ENCODE measurements at places on chromosomes 2 and 18. TPM values are rescaled to one million over a fixed set of nuclear protein-coding genes. Genes with fewer than 3 reads are reported as not detected.
A peak's percentile ranks its signal among the peaks of the same experiment; 100 is the strongest.

REG3A gene
- not detected for total RNA-seq

RGPD3 gene
- 0.38 TPM for total RNA-seq

MEIS1 gene
- total RNA-seq, result not detected

CRYGD gene
- not detected for total RNA-seq

EDAR gene
- total RNA-seq, result 9.4 TPM

C2orf81 gene
- 2.9 TPM for total RNA-seq

RBM44 gene
- 2.8 TPM for total RNA-seq

RHOB gene
- total RNA-seq, result 25.9 TPM

G6PC2 gene
- total RNA-seq, result not detected

GRCh38 chr2:24400207-24400907 lies 40.0 kb upstream of the ITSN2 start:
- no peaks in the 10 kb centered on the region for H3K36me3 ChIP-seq
- H3K4me1 ChIP-seq, result no peaks in the 10 kb centered on the region
- DNase-seq, result no peak
- no peak overlapping the region for H3K27ac ChIP-seq

GRCh38 chr2:105252271-105252670 lies 10.7 kb downstream of the GPR45 start:
- H3K4me3 ChIP-seq, result no peak overlapping the region
- no peak overlapping the region for H3K27ac ChIP-seq
- no peaks in the 10 kb centered on the region for H3K27me3 ChIP-seq
- H3K4me1 ChIP-seq, result no peaks in the 10 kb centered on the region

DNA sequence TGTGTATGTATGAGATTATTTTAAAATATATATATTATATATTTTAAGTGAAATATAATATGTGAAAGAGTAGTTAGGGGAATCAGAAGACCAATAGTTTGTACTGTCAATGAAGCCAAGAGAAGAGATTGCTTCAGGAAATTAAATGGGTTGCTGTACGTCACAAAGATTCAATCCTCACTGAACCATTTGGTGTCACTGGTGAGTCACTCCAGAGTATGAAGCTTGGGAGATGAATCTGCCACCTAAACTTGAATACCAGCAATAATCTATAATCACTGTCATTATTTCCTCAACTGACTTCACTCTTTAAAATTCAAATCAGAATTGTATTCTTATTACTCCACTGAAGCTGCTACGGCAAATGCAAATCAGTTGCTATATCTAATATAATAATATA lies 41.9 kb upstream of the SCN9A start:
- no peaks in the 10 kb centered on the region for H3K4me1 ChIP-seq
- DNase-seq, result no peak
- H3K4me3 ChIP-seq, result no peak overlapping the region
- H3K27me3 ChIP-seq, result no peaks in the 10 kb centered on the region

DNA sequence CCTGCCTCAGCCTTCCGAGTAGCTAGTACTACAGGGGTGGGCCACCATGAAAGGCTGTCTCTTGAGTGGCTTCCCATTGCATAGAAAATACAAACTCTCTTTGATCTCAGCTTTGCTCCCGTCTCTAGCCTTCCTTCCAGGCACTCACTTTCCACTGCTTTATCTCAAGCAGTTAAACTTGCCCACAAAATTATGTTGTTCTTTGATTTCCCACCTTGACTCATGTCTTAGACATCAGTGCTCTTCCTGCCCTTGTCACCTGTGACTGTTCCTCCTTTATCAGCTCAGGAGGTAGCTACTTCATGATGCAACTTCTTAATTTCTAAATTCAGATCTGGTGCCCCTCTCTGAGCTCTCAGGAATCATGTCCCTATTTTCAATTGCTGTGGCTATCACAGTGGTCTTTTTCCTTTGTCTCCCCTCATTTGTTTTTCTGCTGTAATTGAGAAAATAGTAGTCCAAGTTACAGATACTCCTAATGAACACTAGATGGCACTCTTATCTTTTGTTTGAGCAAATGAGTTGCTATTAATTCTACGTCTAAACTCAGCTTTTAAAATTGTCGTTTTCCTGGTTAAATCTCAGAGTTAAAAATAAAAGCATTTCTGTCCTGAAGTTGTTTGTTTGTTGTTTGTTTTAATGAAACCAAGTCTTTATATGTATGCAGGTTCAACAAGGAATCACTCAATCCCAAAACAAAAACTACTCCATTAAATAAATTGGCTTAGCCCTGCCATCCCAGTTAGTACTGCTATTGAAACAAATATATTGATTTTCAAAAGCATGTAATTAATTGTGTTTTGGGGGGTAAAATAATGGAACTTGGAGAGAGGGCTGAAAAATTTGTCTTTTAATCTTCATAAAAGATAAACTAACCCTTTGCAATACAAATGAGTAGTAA lies 46.9 kb upstream of the GREB1L start:
- no peak overlapping the region for H3K27ac ChIP-seq
- peaks cover 6% of the 10 kb centered on the region for H3K27me3 ChIP-seq
- peak; percentile 36 for DNase-seq
- no peaks in the 10 kb centered on the region for H3K36me3 ChIP-seq
- no peak overlapping the region for H3K4me3 ChIP-seq

DNA sequence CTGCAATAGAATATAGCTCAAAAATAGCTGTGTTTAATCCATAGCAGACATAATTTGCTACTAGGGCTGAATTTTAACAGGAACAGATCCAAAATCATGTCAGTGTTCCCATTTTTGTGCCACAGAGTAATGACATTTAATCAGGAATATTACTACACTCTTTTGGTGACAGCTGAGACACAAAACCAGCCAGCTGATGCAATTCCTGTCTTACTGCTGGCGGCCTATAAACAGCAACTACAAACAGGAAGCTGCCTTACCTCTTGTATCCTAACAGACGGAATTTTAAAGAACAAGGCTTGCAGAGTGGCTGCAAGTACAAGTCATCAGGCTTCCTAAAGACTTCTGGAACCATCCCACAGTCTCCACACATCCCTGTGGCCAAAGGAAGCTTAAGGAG lies 218.1 kb downstream of the ZNF521 start:
- H3K4me1 ChIP-seq, result no peaks in the 10 kb centered on the region
- no peaks in the 10 kb centered on the region for H3K36me3 ChIP-seq
- no peaks in the 10 kb centered on the region for H3K27me3 ChIP-seq
- no peak overlapping the region for H3K27ac ChIP-seq
- DNase-seq, result no peak

DNA sequence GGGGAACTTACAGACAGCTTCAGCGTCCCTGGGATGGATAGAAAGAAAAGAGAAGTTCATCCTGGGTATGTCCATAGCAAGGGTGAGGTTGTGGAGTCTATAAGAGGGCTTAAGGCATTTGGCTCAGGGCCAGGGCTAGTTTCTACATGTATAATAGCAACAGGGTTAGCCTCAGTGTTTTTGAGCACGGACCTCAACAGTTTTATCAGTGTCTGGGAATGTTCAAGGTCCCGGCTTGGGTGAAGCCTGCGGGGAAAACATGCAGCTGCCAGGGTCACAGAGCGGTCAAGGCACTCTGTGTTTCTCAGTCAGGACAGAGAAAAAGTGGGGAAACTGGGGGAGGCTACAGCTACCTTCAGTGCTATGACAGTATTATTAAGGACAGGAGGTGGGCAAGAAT lies 427.7 kb upstream of the HS6ST1 start:
- H3K4me1 ChIP-seq, result no peaks in the 10 kb centered on the region
- no peak for DNase-seq
- H3K36me3 ChIP-seq, result no peaks in the 10 kb centered on the region
- H3K4me3 ChIP-seq, result no peak overlapping the region
- no peaks in the 10 kb centered on the region for H3K27me3 ChIP-seq
- H3K27ac ChIP-seq, result no peak overlapping the region

DNA sequence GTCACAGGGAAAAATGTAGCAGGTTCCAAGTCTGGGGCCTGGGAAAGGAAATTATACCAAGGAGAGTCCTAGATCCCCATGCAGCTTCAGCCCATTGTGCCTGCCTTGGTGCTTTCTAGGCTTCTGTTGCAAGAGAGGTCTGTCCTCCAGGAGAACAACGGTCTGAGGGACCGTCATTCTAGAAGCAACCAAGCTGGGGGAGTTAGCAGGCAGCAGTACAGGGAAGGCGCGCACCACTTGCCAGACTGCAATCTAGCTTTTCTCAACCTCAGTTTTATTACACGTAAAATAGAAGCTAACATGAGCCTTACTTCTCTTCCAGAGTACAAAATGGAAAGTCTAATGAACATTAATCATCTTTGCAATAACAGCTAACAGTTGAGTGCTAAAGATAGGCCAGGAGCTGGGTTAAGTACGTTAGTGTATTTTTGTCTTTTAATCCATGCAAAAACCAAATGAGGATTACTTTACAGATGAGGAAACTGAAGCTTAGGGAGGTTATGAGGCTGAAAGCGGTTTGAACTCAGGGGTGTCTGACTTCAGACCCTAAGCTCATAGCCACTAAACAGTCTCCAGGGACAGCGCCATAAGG lies 1.9 kb downstream of the TCF23 start:
- DNase-seq, result no peak
- peaks cover 4% of the 10 kb centered on the region for H3K27me3 ChIP-seq
- no peaks in the 10 kb centered on the region for H3K4me1 ChIP-seq
- no peak overlapping the region for H3K27ac ChIP-seq
- H3K4me3 ChIP-seq, result no peak overlapping the region
- H3K36me3 ChIP-seq, result no peaks in the 10 kb centered on the region

GRCh38 chr2:64086347-64087082 lies 57.7 kb downstream of the PELI1 start:
- H3K27me3 ChIP-seq, result no peaks in the 10 kb centered on the region
- H3K4me1 ChIP-seq, result no peaks in the 10 kb centered on the region
- no peak for DNase-seq
- no peak overlapping the region for H3K4me3 ChIP-seq

DNA sequence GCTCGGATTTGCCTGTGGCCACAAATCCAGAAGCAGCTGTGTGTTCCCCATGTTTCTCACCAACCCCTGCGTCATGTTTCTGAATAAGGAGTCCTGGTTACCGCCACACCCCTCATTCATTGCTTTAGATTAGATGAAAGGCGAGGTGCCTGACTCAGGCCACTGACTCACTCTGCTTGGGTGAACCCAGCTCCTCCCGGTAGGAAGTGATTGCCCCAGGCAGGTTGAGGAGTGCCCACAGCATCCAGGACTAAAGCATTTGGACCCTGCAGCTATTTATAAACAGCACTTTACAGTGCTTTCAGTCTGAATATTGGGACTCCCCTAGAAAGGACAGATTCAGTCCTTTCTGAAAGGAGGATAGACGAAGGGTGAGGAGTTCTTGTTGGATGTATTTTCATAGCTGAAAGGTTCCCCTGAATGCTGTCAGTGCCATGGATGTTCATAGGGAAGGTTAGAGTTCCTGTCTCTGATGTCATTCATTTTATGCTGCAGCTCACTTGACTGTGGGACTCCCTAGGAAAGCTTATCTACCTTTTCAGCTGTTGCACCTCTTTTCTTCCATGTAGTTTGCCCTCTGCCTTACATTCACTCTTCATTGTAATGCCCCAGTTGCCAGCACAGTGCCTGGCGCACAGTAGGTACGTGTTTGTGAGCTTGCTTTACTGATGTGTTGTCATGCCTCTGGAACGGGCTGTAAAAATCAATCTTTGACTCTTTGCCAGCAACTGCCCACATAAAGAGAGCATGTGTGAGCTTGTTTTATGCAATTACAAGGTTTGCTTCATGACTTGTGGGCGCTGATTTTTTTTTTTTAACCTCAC lies 14.9 kb downstream of the ITGA6 start:
- peak; percentile 38 for DNase-seq
- peak overlapping the region; percentile 31 for H3K4me3 ChIP-seq
- H3K36me3 ChIP-seq, result no peaks in the 10 kb centered on the region
- H3K27me3 ChIP-seq, result no peaks in the 10 kb centered on the region

DNA sequence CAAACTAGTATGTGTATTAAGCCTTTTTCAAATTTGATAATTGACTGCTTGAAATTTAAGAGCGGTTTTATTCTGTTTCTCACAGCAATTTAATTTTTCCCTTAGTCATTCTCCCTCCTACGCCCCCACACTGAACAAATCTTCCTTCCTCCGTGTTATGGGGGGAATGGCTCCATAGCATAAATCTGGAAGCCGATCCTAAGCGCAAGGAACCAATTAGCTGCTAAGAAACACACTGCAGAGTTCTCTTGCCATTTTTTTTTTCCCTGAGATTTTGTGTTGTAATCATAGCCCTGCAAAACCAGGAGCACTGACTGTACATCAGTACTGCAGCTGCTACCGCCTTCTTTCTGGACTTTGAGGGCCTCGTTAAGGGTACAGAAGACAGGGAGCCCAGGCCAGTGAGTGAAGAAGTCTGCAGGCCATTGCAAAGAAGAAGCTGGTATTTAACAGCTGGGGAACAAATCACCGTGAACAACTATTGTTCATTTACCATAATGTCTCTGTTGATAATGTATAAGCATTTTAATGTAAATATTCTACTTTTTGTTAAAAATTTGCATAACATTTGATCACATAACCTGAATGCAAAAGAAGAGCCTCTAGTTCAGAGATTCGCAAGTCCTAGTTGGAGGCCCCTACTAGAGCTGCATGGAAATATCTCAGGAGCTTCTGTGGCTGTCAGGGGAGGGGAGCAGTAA lies 264.0 kb downstream of the LRATD1 start:
- no peaks in the 10 kb centered on the region for H3K4me1 ChIP-seq
- H3K27me3 ChIP-seq, result no peaks in the 10 kb centered on the region
- H3K27ac ChIP-seq, result no peak overlapping the region
- no peak for DNase-seq

GRCh38 chr2:206472094-206472493 lies 28.8 kb downstream of the ADAM23 start:
- H3K27me3 ChIP-seq, result no peaks in the 10 kb centered on the region
- no peak for DNase-seq
- H3K36me3 ChIP-seq, result no peaks in the 10 kb centered on the region
- no peak overlapping the region for H3K27ac ChIP-seq
- H3K4me1 ChIP-seq, result no peaks in the 10 kb centered on the region

DNA sequence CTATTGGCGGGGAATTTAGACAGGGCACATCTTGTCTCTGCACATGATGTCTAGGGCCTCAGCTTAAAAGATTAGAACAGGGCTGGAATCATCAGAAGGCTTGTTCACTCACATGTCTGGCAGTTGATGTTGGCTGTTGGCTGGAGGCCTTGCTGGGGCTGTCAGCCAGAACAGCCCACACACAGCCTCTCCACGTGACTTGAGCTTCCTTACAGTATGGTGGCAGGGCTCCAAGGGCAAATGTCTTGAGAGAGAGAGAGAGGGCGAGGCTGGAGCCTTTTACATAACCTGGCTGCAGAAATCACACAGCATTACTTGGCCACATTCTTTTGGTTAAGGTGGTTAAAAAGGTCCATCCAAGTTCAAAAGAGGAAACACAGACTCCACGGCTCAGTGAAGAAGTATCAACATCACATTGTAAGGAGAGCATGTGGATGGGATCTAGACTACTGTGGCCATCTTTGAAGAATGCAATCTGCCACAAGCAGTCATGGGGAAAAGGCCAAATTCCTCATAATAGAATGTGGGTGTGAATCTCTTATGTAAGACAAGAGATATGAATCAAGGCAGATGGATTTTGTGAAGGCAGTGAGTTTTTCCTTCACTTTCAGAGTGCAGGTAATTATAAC lies 30.4 kb downstream of the SRSF7 start:
- H3K36me3 ChIP-seq, result peaks cover 14% of the 10 kb centered on the region
- peaks cover 37% of the 10 kb centered on the region for H3K4me1 ChIP-seq
- H3K4me3 ChIP-seq, result no peak overlapping the region
- H3K27me3 ChIP-seq, result no peaks in the 10 kb centered on the region

GRCh38 chr18:41842886-41843285 lies 112.1 kb upstream of the PIK3C3 start:
- no peak overlapping the region for H3K27ac ChIP-seq
- no peaks in the 10 kb centered on the region for H3K4me1 ChIP-seq
- H3K36me3 ChIP-seq, result no peaks in the 10 kb centered on the region
- no peak overlapping the region for H3K4me3 ChIP-seq

- no peak overlapping the region for H3K27ac ChIP-seq
- DNase-seq, result no peak
- no peaks in the 10 kb centered on the region for H3K27me3 ChIP-seq
- no peaks in the 10 kb centered on the region for H3K4me1 ChIP-seq
- H3K36me3 ChIP-seq, result no peaks in the 10 kb centered on the region
Observed at GRCh38 chr2:101463421-101463820, 11.5 kb downstream of the RFX8 start.

Data from CD4-positive, alpha-beta T cell (primary cell).